ENCODE measurements at places on chromosomes 16 and 17.
A peak's percentile ranks its signal among the peaks of the same experiment; 100 is the strongest.

DNA sequence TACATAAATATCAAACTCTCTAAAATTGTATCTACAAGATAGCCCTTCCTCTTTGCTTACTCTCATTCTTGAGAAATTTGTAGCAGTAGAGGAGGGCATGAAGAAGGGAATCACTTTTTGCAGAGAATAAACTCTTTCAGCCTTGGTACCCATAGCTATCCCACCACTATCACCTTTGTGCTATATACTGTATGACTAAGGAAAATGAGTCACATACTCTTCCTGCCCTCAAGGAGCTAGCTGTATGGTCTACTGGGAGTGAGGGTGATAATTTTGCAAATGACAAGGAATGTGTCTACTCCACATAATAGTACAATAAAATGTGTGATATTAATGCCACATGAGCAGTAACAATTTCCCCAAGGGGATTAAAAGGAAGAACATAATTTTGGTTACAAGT, 184.6 kb upstream of the WSB1 start:
- DNase-seq: no peak

- DNase-seq: no peak
These were observed 25.0 kb downstream of the LGALS3BP start for GRCh38 chr17:78954684-78955083.

DNA sequence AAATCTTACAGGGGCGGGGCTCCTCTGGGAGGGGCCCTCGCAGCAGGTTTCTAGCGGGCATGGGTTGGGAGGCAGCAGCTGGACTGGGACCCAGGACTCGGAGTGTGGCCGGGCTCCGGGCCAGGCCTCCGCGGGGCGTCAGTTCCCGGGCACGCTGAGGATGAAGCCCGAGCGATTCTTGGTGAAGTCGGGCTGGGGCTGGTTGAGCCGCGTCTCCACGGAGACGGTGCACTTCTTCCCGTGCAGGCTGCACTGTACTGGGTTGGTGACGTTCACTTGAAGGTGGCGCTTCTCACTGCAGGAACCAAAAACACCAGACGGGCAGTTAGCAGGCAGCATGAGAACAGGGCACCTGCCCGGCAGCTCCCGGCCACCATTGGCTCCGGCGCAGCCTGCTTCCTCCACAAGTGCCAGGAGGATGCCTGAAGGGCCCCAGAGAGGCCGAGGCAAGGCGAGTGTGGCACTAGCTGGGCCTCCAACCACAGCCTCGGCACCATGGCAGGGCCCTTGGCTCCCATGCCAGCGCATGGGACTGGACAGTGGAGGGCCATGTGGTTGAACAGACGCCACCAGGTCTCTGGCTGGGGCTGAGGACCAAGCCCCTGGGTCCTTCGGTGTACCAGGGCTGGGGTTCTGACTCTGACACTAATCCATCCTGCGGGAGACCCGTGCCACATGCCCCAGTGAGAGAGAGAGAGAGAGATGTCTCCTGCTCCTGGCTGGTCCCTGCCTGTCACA, 8.0 kb downstream of the CDK5R1 start:
- no peak for DNase-seq

DNA sequence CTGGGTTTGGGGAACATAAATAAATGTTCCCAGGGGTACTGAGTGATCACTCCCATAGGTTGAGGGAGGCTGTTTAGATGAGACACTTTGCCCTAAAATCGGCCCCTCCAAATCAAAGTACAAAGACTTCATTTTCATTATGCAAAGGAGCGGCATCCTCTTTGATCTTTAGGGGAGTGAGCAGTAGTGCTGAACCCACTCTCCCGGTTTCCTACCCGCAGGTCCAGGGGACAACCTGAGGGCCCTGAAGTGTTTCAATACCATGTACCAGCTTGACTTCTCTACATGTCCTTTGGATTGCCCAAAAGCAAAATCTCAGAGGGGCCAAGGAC, 3.6 kb downstream of the HOXB6 start:
- no peak for DNase-seq

DNA sequence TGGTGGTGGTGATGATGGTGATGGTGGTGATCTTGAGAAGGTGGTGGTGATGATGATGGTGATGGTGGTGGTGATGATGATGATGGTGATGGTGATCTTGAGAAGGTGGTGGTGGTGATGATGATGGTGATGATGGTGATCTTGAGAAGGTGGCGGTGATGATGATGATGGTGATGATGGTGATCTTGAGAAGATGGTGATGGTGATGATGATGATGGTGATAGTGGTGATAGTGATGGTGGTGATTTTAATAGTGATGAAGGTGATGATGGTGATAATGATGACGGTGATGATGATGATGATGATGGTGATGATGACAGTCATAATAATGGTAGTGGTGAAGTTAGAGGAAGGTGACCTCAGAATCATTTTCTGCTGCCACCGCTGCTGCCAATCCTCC, 75.1 kb downstream of the MYH13 start:
- no peak for DNase-seq

- DNase-seq: peak; percentile 79
These were observed 1.3 kb upstream of the RAB40C start for GRCh38 chr16:588639-588888.

GRCh38 chr17:49978501-49978900, 9.5 kb downstream of the DLX4 start:
- no peak for DNase-seq

- DNase-seq: no peak
These were observed 81.8 kb downstream of the AKAP1 start for GRCh38 chr17:57166803-57167202.

All from hematopoietic multipotent progenitor cell treated with erythropoietin and hydrocortisone succinate and interleukin-3 and kit ligand, for 4 days (in vitro differentiated cells).